ENCODE measurements at places on chromosomes 6 and 20.

- DNase-seq: no peak
Observed at GRCh38 chr6:81051952-81052351, 700.5 kb downstream of the TENT5A start.

GRCh38 chr6:92690997-92691599 lies 728.3 kb downstream of the EPHA7 start:
- no peak for DNase-seq

- no peak for DNase-seq
Observed at GRCh38 chr20:59589086-59589684, 15.2 kb upstream of the PHACTR3 start.

- no peak for DNase-seq
Observed at GRCh38 chr6:151553416-151554165, 59.8 kb downstream of the CCDC170 start.

DNA sequence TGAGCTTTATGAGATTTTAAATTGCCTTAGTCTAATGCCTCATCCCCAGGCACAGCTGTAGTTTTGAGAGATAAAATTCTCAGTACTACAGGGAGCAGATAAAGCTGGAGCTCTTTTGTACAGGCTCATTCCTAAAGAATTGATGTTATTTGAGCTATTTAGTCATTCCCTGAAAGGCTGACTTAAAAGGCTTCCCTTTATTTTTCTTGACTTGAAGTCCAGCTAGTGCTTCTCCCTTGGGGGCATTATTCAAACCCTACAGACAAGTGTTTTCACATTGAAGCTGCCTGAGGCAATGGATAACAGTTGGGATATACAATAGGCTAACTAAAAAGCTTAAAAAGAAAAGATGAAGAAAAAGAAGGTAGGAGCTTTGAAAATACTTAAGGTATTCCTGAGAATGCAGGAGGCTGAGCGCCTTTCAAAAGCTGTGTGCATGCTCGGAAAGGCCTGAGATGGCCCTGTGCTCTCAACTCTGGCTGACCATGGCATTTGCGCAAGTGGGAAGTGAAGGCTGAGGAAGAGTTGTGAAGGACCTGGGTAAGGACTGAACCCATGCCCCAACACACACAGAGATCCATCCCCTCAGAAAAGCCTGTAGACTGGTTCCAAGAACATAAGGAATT lies 315.1 kb downstream of the SMOC2 start:
- DNase-seq: no peak

GRCh38 chr20:32139947-32140346 lies 30.4 kb downstream of the TM9SF4 start:
- DNase-seq: no peak

DNA sequence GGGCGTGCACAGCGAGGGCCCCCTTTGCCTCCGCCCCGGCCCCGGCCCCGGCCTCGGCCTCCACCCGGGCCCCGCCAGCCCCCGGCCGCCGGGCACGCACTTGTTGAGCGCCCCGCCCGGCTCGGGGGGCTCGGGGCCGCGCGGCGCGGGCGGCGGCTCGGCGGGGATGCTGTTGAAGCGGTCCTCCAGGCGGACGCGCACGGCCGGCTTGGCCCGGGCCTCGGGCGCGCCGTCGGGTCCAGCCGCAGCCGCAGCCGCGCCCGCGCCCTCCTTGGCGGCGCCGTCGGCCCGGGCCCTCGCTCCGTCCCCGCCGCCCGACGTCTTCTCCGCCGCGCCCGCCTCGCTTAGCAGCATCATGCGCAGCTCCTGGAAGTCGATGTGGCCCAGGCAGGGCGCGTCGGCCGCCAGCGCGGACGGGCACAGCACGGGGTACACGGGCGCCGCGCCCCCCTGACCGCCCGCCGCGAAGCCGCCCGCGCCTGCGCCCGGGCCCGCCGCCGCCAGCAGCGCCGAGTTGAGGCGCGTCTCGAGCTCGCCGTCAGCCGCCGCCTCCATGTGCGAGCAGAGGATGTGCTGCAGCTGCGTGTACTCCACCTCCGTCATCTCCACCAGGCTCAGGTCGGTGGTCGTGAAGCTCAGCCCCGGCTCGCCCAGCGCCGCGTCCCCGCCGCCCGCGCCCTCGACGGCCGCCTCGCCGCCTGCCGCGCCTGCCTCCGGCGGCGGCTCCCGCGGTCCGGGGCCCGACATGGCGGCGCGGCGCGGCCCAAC lies 514 bp downstream of the TCFL5 start:
- peak; percentile 19 for DNase-seq

DNA sequence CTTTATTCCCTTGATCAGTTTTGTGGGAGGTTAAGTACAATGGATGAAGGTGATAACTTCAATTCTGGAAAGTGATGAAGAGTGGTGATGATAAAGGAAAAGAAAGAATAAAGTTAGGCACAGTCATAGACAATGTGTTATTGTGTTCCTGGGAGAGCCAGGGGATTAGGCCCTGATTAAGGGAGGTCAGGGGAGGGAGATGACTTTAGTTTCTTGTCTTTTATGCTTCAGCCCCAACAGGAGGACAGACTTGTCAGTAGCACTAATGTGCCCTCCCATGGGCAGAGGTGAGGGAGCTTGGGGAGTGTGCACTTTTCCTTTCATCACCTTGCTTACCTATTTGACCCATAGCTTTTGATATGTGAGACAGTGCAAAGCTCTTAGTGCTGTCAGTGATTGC lies 115.7 kb downstream of the CD109 start:
- DNase-seq: no peak

DNA sequence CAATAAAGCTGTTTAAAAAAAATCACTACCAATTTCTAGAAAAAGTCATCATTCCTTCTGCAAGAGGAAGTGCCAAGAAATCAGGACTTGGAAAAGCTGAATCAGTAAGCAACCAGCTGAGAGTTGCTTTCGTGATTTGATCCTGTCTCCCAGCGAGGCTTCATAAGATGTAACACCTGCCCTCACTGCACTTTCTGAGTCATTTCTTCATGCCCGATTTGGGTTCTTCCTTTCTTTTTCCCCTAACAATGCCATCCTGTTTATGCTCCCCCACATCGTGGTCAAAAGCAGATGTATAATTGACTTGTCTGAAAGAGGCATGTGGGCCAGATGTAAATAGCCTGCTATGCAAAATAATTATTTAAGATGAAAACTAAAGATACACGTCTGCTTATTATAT lies 52.1 kb downstream of the RIPOR2 start:
- DNase-seq: peak; percentile 13

- DNase-seq: no peak
Observed at GRCh38 chr6:53659458-53659857, 6.1 kb downstream of the KLHL31 start.

DNA sequence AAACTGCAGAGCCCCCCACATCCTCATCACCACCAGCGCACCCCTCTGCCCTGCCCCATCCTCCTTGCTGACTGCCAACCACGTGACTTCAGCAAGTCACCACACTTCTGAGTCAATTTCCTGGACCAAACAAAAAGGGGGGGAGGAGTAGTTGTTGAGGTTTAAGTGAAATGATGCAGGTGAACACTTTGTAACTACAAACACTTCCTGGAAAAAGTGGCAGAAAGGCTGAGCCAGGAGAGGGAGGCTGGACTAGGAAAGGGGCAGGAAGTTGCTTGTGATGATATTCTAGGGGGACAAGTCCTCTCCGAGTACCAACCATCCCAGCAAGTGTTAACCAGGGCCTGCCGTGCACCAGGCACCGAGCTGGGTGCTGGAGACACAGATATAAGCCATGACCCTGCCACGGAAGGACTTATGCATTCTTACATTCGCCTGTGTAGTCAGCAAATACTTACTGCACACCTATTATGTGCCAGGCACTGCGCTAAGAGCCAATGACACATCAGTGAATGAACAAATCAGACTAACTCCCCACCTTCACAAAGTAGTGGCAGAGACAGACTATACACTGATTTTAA lies 67.3 kb downstream of the PREX1 start:
- DNase-seq: peak; percentile 49

- DNase-seq: no peak
Observed at GRCh38 chr20:23435626-23436539, 3.6 kb upstream of the CSTL1 start.

GRCh38 chr6:28243946-28244345 lies 8.1 kb downstream of the ZKSCAN4 start:
- DNase-seq: no peak

DNA sequence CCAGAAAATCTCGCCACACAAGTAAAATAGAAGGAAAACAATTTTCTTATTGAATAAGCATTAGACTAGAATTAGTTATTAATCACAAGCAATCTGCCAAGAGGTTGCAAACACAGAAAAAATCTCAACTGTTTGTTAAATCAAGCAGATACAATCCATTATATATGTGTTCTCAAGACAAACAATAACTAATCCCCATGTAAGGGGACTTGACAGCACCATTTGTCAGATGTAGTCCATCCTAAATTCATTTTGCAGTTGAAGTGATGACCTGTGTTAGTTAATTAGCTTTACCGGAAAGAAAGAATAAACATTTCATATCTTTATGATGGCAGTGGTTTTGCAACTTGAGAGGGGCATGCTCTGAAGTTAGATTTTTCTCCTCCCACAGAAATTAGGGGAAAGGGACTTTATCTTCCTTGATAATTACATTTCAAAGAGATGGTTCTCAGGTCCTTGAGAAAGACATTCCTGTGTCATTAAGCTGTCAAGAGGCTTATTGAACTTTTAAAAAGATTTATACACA lies 1588.0 kb downstream of the GRIK2 start:
- DNase-seq: no peak

GRCh38 chr6:101486124-101486523 lies 92.6 kb downstream of the GRIK2 start:
- no peak for DNase-seq

DNA sequence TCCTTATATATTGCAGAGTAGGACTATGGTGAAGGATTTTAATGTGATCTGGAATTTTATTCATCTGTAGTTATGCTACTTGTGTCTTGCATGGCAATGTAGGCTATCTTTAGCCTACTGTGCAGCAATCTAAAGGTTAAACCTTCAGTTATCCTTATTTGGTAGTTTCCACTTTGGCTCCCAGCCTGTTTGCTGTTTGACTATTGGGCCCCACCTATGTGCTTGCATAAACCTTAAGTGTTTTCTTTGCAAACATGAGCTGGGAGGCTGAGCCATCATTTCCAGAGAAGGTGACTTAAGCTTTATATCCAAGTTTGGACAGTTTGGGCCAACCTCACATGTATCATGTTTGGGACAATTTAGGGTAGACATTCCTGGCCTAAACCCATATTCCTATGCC lies 537.5 kb downstream of the BTBD3 start:
- no peak for DNase-seq

DNA sequence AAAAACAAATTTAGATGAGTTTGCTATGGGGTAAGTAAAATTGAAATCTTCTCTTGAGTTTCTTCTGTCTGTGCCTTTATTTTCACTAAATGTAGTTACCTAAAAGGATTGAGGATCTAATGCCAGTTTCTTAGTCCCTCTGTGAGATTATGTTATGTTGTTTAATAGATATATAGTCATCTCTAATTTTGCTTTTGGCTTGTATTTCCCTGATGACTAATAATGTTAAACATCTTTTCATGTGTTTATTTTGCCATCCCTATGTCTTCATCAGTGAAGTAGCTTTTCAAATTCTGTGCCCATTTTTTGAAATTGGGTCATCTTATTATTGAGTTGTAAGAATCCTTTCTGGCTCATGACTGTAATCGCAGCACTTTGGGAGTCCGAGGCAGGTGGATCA lies 13.7 kb downstream of the QRSL1 start:
- DNase-seq: no peak

GRCh38 chr20:33522256-33522820 lies 32.4 kb downstream of the CBFA2T2 start:
- no peak for DNase-seq

DNA sequence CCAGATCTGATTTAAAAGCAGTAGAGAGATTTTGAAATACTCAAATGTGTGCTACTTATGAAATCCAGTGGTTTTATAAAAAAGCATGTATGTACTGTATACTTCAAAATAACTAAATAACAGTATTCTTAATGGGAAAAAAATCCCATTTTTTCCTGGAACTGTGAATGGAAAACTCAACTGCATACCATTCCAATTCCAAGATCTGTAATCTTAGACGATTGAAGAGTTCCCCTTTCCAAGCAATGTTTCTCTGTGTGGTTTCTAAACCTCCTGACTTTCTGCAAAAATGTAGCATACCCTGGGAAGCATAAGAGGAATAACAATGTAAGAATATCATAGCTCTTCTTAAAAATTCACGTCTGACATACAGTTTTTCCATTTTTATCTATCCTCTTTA lies 40.3 kb upstream of the HIVEP2 start:
- DNase-seq: no peak

- no peak for DNase-seq
Observed at GRCh38 chr20:3378138-3378537, 29.3 kb downstream of the DNAAF9 start.

GRCh38 chr6:168602576-168602975 lies 161.6 kb downstream of the SMOC2 start:
- no peak for DNase-seq

GRCh38 chr6:15108383-15108715 lies 137.5 kb upstream of the JARID2 start:
- DNase-seq: no peak

DNA sequence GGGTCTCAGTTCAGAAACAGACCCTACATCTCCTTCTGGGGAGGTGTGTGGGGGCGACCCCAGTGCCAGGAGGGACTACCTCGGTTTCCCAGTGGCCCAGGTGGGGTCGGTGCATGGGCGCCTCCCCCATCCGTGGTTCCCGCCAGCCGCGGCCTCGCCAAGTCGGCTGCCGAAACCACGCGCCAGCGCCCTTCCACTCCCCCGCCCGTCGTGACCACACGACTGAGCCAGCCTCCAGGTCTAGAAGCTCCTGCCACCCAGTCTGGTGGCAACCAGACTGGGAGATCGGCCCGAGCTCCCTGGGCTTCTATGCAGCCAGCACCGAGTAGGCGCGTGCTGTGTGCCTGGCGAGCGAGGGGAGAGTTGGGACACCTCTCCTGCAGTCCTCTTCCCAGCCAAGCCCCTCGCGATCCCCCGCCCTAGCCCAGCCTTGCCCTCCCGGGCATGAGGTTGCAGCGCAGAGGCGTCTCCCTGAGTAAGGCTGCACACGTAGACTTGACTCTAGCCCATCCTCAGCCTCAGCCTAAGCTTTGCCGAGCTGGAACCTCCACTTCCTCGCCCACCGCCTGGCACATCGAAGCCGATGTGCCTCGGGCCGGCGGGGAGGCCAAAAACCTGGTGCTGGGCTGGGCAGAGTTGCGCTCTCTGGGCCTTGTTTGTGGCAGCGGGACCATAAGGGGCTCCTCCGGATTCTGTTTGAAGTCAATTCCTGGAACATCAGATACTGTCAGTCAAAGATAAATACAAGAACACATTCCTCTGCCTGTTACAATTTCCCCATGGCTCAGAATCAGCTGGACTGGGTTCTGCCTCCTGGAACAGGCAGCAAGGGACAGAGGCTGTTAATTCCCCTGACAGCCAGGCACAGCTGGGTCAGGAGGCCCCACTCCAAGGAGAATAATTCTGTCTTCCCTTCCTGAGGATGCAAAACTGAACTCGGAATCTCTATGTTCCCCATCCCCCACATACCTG lies 1.5 kb upstream of the CPNE5 start:
- no peak for DNase-seq

Data from activated CD8-positive, alpha-beta memory T cell treated with anti-CD3 and anti-CD28 coated beads for 1 hour (primary cell).